RWPE2 (cell line): ENCODE measurements at places on chromosomes 2 and 18.
A peak's percentile ranks its signal among the peaks of the same experiment; 100 is the strongest.

DNA sequence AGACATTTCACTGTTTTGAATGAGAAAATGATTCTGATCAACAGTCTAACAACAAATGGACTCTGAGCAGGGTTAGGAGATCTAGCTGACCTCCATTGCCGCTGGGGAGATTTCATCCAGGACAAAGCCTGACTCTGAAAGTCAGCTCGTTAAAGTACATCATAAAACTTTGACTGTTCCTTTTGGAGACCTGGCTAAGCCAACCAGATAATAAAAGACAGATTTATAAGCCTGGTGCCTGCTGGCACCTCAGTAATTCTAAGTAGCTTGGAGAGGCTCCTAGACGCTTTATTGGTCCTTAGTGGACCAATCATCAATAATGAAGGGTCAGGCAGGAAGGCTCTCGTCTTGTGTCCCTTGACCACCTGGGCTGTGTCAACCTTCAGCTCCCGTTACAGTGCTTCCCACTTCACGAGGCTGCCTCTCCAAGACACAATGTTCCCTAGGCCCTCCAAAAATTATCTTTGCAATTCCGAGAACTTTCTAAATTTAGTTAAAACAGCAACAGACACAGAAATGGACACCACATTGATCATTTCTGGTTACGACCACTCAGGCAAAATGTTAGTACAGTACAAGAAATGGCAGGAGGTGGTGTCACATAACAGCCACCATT is 47.9 kb upstream of the PMAIP1 start:
- DNase-seq: no peak

- DNase-seq: no peak
These were observed 571.2 kb upstream of the ZEB2 start for GRCh38 chr2:145090841-145091761.

DNA sequence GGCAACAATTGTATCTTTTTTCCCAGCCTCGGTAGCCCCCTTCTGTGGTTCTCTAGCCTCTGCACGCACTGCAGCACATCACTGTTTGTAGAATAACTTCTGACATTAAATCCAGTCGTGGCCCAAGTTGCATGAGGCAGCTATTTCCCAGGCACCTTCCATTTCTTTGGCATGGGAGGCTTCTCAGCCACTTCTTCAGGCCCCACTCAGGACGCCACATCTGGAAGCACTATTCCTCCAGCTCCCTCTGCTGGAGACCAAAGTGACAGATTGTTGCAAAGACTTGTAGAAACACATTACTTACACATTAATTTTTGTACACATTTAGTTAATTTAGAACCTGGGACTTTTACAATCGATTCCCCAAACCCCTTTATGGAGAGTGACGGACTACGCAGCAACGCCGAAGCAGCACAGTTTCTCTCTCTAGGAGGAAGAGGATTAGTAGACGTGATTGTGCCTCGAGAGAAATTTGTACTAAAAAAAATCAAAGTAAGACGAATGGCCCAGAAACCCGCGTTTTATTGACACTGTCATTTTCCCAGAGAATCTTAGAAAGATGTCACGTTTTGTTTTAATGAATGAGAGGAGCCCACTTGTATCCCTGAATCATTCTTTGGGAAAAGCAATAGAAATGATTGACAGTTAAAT is 57.8 kb upstream of the RGPD5 start:
- no peak for DNase-seq

GRCh38 chr2:174590928-174591648 is 6.5 kb downstream of the WIPF1 start:
- no peak for DNase-seq

GRCh38 chr2:124180635-124181034 is 155.5 kb downstream of the CNTNAP5 start:
- no peak for DNase-seq

GRCh38 chr2:227238238-227239237 is 74.1 kb downstream of the COL4A3 start:
- no peak for DNase-seq

DNA sequence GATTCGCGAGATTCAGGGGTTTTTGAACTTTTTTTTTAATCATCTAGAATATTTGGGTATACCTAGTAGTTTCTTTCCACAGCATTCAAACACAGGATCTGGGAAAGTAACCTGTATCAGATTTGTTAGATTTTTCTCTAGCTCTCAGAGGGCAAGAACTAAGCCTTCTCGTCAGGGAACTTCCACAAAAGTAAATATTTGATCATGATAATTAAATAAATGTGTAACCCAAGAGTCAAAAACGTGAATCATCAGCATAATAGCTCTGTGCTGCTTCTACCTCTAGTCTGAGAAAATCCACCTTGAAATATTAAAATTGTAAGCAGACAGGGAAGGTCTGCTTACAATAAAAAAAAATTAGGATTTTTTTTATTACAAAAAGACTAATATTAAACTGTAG is 225.7 kb upstream of the SPOPL start:
- no peak for DNase-seq

- DNase-seq: no peak
These were observed 209.1 kb downstream of the KCNH7 start for GRCh38 chr2:162629499-162629898.

DNA sequence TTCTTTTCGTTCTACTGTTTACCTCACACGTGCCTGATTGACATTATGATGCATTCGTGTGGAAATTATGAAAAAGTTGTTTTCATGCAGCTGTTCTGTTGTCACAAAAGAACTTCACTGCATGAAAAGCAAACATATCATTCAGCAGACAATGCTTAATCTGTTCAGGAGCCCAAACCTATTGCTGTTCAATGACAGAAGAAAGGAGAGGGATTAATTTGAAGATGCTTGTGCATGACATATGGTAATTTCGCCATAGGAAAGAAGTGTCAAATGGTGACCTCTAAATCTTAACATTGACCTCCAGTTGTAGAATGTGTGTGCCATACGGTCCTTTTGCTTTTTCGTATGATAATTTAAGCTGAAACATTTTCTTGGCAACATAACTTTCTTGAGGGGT is 124.5 kb downstream of the WDR7 start:
- no peak for DNase-seq

DNA sequence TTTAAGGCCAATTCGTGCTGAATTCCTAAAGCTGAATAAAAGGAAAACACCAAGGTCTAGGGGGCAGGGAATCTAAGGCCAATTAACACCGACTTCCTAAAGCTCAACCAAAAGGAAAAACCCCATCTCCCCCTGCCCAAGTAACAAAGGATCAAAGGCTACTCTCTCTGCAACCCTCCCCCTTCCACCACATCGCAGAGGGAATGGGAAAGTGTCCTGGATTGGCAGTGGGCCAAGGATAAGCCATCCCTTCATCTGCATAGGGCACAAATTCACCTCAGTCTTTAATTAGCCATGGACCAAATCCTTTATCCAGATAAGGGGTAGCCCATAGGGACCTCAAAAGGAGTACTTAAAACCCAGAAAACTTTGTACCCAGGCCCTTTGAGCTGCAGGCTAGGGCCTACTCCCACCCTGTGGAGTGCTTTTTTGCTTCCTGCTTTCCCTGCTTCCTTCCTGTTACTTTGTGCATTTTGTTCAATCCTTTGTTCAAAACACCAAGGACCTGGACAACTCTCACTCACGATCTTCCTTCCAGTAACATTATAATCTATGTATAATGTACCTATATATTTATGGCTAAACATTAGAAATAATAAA is 2119.8 kb upstream of the CELF4 start:
- DNase-seq: no peak

- DNase-seq: peak; percentile 19
These were observed 34.8 kb downstream of the ATOH8 start for GRCh38 chr2:85788603-85789002.

DNA sequence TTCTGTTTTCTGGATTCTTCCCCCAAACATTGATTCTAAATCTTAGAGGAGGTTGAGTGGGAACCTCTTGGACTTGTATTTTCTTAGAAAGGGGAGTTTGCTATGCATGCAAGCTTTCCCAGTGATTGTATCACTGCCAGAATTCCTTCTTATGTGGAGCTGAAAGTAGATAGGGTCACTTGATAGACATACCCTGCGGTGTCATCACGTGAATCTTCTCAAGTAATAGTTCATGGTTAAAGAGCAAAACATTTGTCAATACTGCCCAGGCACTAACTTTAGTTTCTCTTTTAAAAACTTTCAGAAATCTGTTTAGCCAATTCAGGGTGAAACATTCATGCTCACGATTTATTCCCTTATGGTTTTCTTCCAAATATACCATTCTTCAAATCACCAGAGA is 6.4 kb downstream of the PMAIP1 start:
- no peak for DNase-seq

- no peak for DNase-seq
These were observed 415.3 kb upstream of the VWC2L start for GRCh38 chr2:213995400-213996105.

DNA sequence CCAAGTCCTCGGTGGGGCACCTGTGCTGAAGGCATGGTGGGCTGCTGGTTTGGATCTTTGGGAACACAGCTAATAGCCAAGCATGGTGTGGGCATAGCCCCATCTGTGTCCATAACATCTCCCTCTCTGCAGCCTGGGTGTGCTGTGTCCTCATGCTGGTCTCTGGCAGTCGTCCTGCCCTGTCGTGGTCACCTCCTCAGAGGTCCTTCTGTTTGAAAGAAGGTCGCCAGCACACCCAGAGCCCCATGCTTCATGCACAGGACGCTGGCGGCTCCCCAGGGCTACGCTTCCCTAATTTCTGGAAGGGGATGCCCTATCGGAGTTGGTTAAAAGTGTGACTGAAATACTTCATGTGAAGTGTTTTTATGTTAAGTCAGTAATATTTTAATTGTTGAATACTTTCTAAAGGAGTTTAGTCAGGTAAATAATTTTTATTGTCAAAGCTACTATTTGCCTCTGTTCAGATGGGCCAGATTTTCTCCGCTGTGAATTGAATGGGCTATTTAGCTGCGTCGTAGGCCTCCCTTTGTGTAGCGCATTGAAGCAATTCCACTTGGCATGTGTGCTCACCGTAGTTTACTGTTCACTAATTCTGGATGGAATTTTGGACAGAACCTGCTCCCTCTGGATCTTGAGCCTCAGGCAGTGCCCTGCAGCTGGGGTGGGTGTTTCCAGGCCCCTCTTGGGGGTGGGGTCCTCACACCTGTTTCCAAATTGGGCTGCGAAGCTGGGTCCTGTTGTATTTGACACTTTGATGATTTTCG is 81.9 kb downstream of the WDSUB1 start:
- DNase-seq: no peak

GRCh38 chr2:191578031-191578430 is 99.9 kb upstream of the NABP1 start:
- no peak for DNase-seq

- DNase-seq: no peak
These were observed 258.3 kb downstream of the PRKCE start for GRCh38 chr2:45909677-45910191.

- no peak for DNase-seq
These were observed 12.9 kb downstream of the CCL20 start for GRCh38 chr2:227826563-227826962.

DNA sequence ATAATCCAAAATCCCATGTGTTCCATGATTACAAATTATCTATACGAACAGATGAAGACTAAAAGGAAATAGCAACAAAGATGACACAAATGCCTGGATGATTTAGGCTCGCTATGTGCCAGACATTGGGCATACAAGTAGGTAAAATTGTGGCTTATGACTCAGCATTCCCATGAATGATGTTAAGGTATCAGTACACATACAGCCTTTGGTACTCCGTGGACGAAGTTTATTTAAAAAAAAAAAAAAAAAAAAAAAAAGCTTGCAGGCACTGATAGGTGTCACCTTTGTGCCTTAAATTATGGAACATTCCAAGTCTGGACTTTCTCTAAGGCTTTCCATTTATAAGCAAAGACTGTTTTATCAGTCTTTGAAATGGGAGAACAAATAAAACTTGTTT is 2.7 kb downstream of the CHAC2 start:
- DNase-seq: no peak

DNA sequence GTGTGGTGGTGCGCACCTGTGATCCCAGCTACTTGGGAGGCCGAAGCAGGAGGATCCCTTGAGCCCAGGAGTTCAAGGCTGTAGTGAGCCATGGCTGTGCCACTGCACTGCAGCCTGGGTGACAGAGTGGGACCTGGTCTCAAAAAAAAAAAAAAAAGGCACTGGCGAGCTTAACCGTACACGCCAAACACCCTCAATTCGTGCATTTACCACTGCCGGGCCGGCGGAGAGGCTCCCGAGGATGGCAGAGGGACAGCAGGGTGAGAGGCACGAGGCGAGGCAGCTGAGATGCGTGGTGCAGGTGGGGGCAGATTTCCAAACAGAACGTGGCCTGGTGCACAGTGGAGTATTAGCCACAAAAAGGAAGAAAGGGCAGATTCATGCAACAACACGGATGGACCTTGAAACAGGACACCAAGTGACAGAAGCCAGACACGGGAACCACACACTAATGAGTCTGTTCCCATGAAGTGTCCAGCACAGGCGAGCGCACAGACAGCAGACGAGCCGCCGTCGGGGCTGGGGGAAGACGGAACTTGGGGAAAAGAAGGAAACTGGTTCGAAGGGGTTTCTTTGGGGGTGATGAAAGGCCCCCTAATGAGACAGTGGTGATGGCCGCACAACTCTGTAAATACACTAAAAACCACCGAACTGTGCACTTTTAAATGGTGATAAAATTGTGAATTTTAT is 27.4 kb downstream of the SLC66A2 start:
- DNase-seq: no peak

GRCh38 chr2:178084273-178084672 is 11.7 kb upstream of the PDE11A start:
- DNase-seq: no peak

- DNase-seq: no peak
These were observed 481.9 kb upstream of the SPRED2 start for GRCh38 chr2:65914244-65914786.

DNA sequence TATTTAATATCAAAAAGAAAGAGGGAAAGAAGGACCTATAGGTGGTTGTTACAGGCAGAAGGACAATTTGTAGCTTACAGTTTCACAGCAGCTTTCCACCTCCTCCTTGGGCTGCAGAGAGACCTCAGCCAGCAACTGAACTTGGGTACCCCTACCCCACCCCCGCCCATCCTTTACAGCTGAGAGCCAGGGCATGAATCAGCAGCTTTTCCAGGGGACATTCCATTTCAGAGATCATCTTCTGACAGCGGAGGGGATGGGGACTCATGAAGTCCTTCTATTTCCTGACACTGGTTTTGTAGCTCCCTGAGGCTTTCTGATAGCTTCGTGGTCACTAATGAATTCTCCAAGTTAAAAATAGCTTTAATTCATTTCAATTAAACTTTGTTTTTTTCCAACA is 96.4 kb downstream of the ITGB1BP1 start:
- DNase-seq: no peak

DNA sequence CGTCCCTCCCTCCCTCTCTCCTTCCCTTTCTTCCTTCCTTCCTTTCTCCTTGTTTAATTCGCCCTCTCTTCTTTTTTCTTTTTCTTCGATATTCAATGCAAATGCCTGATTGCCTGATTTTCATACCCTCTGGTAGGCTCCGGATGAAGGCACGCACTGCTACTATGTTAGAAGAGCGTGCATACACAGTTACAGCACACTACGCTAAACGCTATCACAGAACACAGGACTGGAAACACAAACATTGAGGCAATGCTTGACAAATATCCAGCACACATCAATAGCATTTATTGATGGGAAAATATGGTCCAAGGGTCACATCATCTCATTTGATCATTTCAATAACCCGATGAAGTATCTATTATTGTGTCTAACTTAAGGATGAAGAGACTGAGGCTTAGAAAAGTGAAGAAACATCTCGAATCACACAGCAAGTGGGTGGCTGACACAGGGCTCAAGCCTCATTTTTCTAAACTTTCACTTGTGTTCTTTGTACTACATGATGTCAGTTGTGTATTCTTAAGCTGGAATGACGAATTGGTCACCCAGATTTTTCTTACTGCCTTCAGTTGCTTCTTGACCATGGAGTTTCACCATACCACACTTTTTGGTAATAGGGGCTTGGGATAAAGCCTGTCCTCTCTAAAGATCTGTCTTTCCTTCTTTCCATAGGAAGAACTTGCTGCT is 101.8 kb downstream of the TRIB2 start:
- no peak for DNase-seq

- DNase-seq: no peak
These were observed 294.5 kb upstream of the NT5C1B start for GRCh38 chr2:18883616-18884456.
